ENCODE measurements at places on chromosomes 2 and 18.

DNA sequence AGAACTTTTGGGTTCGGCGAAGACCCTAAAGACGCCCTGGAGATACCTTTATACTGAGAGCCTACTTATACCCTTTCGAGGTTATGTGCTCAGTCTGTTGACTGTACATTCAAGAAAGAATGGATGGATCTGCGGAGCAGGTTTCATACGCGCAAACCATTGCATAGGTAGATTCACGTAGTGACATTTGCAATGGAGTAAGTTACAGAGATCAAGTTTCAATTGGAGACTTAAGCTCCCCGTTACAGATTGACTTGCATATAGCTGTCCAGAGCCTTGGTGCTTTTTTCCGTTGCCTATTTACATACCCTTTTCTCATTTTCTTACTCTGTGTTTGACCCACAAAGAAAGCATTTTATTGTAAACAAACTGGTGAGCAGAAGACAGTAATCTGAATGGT is 923 bp downstream of the PSMD1 start:
- DNase-seq, result no peak

- DNase-seq, result no peak
Measured at GRCh38 chr2:234411793-234412192, 85.1 kb downstream of the ARL4C start.

DNA sequence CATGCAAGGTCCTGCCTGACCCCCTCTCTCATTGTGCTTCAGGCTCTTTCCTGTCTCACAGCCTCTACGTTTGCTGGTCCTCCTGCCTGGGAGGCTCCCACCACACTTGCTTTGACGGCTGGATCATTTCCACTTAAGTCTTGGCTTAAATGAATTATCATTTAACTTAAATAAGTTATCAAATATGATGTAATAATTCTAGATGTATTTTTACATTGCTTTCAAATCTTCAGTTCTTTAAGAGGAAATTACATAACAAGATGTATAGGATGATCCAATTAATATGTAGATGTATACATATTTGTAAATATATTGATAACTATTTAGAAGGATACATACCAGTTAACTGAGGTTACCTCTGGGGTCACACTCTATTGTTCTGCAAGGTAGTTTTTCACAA is 102.6 kb upstream of the SP3 start:
- no peak for DNase-seq

- DNase-seq, result no peak
Measured at GRCh38 chr2:141498561-141498960, 632.3 kb downstream of the LRP1B start.

- DNase-seq, result no peak
Measured at GRCh38 chr2:200585730-200586643, at the start of gene AOX1. TSS of gene AOX1 (plus strand) at chr2:200586014. CDS start at chr2:200586109, 95 bp downstream.

GRCh38 chr2:241179899-241180298 is 8.6 kb upstream of the ANO7 start:
- DNase-seq, result no peak

GRCh38 chr18:64017870-64018269 is 48.0 kb downstream of the SERPINB8 start:
- DNase-seq, result no peak

GRCh38 chr2:178732913-178733312 is 74.3 kb downstream of the TTN start:
- no peak for DNase-seq

DNA sequence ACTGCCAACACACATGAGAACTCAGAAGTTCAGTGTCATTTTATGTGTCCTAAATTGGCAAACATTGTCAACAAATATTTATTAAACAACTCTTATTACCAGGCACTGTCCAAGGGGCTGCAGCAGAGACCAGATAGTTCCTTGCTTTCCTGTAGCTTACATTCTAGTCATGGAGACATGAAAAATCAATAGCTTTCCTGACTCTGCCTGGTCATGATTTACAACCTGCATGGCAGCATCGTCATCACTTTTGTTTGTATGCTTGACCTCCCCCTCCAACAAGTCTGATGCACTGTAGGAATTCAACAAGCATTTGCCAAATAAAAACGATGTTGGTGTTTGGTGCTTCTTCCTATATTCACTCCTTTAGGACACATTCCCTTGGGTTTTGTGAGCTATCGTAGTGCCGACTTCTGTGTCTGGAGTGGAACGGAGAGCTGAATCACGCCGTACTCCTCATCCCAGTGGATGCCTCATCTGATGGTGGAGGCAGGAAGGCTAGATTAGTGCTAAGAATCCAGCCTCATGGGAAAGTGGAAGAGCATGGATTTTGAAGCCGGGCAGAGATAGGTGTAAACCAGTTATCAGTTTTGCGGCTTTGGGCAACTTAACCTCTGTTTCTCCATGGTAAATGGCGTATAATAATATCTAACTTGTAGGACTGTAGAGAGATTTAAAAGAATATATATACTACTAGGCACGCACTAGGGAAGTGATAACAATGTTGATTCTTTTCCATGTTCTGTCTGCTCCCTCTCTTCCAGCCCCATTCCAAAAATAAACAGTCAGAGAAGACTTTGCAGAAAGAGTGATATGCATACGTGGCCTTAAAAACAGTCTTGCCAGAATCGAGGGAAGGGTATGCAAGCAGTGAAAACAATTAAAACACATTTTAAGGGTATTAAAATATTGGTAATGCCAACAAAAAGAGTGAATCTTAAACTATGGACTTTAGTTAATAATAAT is 120.5 kb upstream of the ZFP36L2 start:
- DNase-seq, result no peak

DNA sequence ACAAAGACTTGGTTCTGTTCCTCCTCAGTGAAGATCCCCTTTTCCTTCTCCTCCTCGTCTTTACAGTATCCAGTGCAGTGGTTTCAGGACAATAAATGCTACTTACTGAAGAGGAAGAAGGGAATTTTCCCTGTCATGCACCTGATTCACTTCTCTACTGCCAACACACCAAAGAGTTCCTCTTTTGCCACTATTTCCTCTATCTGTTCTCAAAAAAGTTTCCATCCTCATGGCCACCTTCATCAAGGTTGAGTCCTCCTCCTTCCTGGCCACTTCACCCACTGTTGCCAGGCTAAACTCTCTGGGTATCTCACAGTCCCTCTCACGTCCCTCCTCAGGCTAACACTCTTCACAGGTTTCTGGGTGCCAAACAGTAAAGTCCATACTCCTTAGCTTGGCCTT is 41.7 kb downstream of the PLEKHM3 start:
- no peak for DNase-seq

DNA sequence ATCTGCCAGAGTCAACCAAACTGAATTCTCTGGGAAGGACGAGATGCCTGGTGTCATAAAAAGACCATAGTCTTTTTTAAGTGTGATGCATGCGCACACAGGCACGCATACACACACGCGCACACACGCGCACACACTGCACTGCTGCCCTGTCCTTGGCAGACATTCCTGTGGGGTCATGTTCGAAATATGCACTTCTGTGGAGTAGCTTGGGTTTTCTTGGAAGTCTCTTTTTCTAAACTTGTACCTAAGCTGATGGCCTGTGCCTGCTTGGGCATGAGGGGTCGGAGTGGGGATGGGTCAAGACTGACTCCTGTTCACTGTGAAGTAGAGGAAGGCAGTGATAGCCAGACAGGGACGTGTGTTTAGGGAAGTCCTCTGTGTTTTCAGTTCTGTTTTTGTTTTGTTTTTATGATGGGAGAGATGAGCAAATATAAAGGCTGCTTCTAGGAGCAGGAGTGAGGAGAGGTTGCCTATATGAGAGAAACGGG is 4.0 kb upstream of the RMC1 start:
- no peak for DNase-seq

DNA sequence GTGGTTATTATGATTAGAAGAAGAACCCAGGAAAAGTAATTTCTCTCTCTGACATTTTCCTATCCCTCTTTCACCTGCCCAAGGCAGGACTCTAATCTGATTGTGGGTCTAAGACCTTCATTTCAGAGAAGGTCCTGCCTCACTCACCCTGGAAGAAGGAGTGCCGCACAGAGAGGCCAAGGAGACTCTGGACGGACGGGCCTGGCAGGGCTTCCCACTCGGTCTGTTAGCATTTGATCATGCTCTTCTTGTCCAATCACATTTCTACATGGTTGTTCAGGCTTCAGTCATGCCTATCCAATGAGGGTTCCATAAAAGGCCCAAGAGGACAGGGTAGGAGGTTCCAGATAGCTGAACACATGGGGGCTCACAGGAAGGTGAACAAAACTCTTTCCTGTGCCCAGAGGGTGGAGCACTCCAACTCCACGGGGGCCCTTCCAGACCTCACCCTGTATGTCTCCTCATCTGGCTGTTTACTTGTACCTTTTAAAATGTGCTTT is 27.0 kb downstream of the ZNF892 start:
- no peak for DNase-seq

GRCh38 chr2:241136191-241136590 is 13.1 kb downstream of the PASK start:
- DNase-seq, result no peak

DNA sequence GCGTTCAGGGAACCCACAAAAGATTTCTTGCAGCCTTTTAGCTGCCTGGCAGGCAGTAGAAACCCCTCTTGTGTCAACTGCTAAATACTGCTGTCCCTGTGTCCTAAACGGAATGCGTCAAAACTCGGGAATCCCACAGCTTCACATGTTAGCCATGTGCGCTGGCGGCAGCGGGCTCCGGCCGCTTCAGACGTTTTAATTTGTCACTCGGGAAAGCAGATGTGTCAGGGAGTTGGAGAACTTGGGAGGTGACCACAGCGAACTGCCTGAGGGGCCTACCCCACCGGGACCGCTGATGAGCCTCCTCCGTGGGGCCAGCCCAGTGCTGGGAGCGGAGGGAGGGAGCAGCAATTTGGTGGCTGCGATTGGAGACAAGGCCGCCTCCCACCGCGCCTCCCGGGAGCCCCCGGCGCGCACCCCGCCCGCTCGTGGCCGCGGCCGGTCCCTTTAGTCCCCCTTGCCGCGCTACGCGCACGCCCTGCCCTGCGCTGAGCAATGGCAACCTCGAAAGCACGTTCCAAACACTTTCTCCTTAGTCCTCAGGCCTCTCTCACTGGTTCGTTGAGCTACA is 146.1 kb upstream of the SATB2 start:
- no peak for DNase-seq

DNA sequence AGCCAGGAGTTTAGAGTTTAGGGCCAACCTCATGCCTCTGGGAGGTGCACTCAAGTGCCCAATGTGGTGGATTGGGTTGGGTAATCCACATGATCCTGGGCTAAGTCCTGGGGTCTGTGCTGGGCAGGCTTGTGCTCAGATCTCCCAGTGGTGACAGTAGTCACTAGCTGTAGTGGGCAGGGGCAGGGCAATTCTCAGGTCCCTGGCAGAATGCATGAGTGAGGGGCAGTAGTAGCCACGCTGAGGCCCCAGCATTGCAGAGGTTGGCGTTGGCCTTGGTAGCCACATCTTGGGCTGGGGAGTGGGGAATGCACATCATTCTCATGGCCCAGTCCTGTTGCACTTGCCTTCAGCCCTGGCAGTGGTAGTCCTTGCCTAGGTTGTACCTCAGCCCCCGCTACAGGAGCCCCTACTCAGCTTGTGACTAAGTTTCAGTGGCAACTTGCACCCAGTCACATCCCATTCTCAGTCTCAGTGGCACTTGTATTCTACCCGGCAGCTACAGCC is 269.9 kb downstream of the GULP1 start:
- DNase-seq, result no peak

DNA sequence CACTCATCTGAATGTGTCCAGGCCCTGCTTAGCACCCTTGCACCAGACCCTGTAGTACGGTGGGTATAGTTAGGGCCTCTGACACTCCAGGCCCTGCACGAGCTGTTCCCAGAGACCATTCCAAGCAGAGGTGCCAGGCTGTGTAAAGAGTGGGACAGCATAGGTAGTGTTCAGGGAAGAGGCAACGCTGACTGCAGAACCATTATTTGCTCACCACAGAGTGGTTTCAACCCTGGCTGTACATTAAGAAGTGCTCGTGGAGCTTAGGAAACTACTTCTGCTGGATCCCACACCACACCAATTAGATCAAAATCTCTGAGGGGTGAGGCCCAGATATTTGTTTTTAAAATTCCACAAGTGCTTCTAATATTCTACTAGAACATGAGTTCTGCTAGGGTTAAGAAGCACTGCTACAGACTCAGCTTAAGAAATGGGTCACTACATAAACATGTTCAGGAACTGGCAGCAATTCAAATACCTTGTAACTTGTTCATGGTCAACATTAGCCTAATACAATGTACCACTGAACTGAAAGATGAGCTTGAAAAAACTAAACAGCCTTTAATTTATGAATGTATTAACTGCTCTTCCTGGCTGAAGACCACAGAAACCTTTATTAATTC is 183.0 kb downstream of the MYO5B start:
- no peak for DNase-seq

DNA sequence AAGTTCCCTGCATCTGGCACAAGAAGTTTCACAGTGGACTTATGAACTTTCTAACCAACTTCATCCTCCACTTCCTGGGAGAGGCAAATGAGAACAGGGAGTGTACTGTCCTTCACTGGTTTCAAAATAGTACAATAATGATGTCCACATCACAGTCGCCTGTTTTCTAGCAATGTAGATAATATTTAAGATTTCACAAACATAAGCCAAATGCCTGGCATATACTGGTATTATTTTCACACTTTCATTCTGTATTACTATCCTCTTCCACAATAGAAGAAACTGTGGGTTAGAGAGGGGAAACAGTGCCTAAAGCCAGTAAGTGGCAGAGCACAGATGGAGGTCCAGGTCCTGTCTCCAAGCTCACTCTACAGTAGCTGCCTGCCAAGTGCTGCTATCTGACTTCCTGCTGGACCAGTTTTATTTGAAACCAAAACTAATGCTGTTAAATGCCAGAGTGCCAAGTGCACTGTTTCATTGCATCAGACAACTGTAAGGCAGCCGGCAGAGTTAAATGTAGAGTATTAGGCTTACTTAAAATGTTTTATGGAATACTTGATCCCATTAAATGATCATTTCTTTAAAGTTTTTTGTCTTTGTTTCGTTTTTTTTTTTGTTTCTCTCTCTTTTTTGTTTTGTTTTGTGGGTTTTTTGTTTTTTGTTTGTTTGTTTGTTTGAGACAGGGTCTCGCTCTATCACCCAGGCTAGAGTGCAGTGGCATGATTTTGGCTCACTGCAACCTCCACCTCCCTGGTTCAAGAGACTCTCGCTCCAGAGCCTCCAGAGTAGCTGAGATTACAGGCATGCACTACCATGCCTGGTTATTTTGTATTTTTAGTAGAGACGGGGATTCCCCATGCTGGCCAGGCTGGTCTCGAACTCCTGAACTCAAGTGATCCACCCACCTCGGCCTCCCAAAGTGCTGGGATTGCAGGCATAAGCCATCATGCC is 15.1 kb downstream of the COBLL1 start:
- DNase-seq, result no peak

DNA sequence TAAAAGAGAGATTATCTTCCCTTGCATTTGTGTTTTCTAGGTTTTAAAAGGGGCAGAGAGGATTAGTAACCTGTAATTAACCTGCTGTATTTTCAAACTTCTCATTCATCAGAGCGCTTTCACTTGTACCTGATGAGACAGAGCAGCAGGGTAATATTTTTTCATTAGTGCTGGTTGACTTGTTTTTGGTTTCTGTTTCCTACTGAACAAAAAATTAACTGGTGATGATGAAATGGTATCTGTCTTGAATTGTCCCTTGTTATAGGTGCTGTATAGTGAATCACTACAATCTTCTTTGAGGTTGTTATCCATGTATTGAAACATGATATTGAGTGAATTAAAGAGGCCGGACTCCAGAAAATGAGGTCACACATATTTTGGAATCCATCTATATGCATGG is 37.9 kb downstream of the CDH20 start:
- no peak for DNase-seq

- DNase-seq, result no peak
Measured at GRCh38 chr2:133497270-133497893, 70.9 kb downstream of the NCKAP5 start.

- DNase-seq, result no peak
Measured at GRCh38 chr2:15733867-15734673, 142.4 kb downstream of the DDX1 start.
